Activated CD4-positive, CD25-positive, alpha-beta regulatory T cell treated with anti-CD3 and anti-CD28 coated beads, Interleukin-2, amount 50 U/mL, for 16 hours (primary cell): ENCODE measurements at places on chromosomes 7 and 10.

DNA sequence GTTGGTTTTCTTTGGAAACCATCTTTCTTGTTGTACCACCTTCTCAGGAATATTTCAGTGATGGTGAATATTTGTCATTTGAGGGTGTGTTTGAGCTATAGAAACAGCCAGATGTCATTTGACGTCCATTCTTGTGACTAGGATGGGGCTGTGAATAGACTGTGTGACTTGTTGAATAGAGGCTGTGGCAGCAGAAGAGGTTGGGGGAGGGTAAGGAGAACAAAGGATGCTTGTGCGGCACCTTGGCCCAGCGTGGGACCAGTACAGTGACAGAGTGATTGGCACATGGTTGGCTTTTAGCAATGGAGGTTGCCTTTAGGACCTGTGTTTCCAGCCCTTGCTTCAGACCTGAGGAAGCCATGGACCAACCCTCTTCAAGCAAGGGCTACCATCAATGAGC lies 11.3 kb downstream of the DMBT1 start:
- no peak for DNase-seq

DNA sequence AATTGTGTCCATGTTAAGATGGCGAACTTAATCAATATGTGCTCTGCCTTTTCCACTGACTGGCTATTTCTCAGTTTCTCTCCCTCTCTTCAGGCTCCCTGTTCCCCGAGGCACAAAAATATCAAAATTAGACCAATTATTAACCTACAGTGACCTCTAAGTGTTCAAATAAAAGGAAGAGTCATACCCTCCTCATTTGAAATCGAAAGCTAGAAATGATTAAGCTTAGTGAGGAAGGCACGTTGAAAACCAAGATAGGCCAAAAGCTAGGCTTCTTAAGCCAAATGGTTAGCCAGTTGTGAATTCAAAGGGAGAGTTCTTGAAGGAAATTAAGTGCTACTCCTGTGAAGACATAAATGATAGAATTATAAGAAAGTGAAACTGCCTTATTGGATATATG lies 81.1 kb upstream of the MBL2 start:
- DNase-seq, result no peak

DNA sequence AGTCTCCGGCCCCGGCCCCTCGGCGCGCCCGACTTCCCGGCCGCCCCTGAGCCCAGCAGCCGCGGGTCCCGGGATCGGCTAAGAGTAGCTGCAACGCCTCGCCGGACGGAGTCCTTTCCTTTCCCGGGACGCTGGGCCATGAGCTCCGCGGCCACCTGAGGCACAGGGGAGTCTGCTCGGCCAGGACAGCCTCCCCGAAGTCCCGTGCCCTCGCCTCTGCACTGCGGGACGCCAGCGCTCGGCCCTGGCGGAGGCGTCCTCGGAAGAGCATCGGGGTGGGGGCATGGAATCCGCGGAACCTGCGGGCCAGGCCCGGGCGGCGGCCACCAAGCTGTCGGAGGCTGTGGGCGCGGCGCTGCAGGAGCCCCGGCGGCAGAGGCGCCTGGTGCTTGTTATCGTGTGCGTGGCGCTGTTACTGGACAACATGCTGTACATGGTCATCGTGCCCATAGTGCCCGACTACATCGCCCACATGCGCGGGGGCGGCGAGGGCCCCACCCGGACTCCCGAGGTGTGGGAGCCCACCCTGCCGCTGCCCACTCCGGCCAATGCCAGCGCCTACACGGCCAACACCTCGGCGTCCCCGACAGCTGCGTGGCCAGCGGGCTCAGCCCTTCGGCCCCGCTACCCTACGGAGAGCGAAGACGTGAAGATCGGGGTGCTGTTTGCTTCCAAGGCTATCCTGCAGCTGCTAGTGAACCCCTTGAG lies 502 bp downstream of the SLC18A3 start:
- no peak for DNase-seq

- no peak for DNase-seq
Observed at GRCh38 chr7:12403287-12404181, at the start of gene VWDE. VWDE (minus strand) TSS chr7:12403865; CDS start chr7:12403716, 149 bp downstream.

DNA sequence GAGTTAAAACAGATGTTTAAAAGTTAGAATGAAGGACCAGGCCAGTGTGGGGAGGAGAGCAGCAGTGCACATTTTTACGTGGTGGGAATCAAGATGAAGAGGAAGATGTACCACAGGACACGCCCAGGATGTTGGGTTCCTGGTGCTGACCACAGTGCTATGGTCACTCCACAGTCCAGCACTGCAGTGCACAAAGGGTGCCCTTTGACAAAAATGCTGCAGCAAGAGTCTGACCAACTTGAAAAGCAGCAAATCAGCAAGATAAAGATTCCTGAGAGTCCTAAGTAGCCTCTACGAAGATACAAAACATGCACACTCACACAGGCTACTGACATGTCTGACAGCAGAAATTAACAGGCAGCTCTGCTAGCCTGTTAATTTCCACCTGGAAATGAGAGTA lies 107.1 kb downstream of the PIP4K2A start:
- DNase-seq, result no peak

GRCh38 chr7:5679813-5680473 lies 101.5 kb downstream of the RNF216 start:
- no peak for DNase-seq

- DNase-seq, result no peak
Observed at GRCh38 chr10:62057359-62057758, 155.9 kb downstream of the ARID5B start.

DNA sequence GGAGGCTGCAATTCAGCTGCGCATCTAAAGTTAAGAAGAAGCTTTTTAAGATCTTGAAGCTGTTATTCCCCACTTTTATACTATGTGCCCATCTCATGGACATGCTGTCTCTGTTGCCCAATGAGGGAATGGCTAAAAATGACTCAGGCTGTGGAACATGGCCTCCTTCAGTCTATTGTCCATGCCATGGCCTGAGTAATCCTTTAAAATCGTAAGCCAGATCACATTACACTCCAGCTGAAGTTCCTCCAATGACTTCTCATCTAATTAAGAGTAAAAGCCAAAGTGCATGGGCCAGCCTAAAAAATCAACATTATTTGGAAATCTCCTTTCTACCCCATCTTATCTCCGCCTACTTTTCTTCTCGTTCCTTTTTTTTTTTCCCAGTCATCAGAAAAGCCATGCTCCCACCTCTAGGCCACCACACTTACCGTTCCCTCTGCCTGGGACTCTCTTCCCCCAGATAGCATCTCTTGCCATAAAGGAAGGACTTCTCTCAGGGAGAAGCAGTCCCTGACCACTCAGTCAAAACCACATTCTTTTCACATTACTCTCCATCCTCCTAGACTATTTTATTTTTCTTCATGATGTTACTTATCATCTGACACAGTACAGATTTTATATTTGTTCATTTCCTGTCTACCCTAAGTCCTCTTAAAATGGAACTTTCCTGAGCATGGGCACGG lies 337.4 kb downstream of the PRPF18 start:
- no peak for DNase-seq

- no peak for DNase-seq
Observed at GRCh38 chr10:20334559-20334958, 518.3 kb downstream of the PLXDC2 start.

DNA sequence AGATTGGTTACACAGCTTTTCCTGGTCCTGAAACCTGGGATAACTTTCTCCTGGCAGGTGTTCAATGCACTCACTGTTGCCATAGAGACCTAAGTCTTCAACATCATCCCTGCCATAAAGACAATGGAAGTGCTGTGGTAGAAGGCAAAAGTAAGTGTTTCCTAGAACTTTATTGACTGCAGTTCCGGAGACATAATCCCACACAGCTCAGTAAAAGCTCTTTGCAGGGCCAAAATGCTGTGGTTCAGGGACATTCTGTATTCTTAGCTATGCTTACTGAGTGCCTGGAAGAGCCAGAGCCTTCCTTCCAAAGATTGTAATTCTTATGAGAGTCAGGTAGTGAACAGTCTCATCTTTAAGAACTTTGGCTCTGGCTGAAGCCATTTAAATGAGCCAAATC lies 5.3 kb downstream of the WIPF3 start:
- DNase-seq, result no peak

- DNase-seq, result no peak
Observed at GRCh38 chr10:112799726-112800510, 150.1 kb upstream of the TCF7L2 start.

- no peak for DNase-seq
Observed at GRCh38 chr7:139118805-139119485, 9.4 kb upstream of the ZC3HAV1 start.

DNA sequence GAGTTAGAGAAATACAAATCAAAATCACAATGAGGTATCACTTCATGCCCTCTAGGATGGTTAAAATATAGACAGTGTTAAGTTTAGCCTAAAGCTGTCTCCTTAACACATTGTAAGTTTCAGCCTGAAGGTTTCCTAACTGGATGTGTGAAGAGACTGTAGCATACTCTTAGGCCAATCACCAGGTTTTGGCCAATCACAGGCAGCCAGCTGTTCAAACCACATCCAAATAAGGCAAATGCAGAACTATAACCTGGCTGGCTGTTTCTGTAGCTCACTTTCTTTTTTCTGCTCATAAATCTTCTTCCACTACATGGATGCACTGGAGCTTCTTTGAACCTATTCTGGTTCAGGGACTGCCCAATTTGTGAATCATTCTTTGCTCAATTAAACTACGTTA lies 19.7 kb downstream of the ESYT2 start:
- DNase-seq, result no peak

DNA sequence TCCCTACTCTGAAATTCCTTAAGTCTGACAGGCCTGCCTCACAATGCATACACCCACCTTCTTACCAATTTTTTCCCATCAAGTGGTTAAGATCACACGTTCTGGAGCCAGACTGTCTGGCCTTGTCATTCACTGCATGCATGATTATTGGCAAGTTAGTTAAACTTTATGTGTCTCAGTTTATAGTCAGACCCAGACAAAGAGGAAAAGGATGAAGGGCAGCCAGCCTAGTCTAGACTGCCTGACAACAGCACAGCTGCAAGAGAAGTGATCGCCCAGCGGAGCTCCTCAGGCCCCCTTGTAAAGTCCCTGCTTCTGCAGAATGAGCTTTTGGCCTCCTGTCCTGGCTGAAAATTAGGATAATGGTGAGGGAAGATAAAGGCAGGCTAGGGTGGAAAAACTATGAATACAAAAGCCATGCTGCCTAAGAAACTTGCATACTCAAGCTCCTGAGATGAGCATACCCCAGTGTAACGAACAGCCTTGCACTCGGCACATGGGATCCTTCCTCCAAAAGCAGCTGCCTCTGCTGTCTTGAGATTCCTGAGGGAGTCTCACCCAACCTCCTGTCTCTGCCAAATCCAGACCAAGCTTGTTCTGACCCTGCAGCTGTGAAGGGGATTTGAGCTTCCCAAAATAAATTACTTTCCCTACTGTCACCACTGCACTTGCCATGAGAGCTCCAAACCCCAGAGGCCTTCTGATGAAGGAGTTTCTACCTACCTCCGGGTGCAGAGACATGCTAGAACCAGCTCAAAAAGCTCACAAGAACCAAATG lies 26.7 kb upstream of the MRLN start:
- no peak for DNase-seq

- no peak for DNase-seq
Observed at GRCh38 chr10:99531696-99532593, 797 bp upstream of the NKX2-3 start.

DNA sequence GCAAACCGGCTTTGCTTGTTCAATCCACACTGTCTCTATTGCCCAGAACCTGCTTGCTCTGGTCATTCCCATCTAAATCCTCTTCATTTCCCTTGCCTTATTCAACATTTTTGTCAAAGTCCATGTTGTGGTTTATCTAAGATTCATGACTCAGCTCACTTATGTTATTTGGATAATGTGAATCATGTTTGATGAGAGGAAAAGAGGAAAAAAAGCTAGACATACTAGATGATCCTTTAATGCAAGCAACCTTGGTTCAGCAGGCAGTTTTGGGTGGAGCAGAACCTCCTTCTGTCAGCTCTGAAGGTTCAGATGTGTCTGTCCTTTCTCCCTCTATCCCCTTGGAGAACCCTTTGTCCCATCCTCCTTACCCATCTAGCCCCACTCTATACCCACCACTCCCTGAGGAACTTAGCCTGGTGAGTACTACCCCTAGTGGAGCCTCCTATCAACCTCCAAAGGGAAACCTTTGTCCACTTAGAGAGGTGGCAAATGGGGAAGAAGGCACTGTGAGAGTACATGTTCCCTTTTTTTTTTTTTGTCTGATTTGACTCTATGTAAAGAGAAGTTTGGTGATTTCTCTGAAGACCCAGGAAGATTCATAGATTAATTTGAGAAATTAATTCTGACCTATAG lies 2.1 kb upstream of the SAMD9L start:
- DNase-seq, result no peak
